ENCODE measurements at places on chromosomes 2 and 18.

DNA sequence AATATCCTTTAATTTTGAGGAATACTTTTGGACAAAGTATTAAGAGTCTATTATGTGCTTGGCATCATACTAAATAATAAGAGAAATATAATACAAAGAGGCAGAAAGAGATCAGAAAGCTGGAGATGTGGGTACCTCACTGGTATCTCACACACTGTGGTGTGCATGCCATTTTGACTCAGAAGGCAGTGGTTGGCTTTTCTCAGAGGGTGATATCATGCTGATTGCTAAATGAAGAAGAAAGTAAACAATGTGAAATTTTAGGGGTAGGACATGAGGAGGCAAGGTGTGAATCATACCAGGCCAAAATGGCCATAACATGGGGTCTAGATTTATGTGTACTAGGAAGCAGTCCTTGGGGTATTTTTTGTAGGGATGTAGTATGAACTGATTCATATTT is 16.6 kb upstream of the SPOPL start:
- peak; percentile 13 for DNase-seq

GRCh38 chr2:108541451-108541850 is 7.2 kb downstream of the LIMS1 start:
- DNase-seq: no peak

DNA sequence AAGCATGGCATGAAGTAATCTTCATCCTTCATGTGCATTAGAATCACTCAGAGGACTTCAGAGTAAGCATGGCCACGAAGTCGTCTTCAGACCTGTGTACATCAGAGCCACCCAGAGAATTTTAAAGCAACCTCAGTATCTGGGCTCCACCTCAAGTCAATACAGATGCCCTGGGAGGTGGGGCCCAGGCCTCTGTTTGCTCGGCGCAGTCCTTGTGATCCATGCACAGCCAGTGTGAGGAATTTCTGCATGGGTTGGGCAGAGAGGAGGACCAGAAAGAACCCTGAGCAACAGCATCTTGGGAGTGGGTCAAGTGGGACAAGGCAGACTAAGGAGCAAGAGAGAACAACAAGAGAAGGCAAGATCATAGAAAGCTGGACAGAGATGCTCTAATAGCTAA is 220.4 kb upstream of the TMEM200C start:
- DNase-seq: no peak

DNA sequence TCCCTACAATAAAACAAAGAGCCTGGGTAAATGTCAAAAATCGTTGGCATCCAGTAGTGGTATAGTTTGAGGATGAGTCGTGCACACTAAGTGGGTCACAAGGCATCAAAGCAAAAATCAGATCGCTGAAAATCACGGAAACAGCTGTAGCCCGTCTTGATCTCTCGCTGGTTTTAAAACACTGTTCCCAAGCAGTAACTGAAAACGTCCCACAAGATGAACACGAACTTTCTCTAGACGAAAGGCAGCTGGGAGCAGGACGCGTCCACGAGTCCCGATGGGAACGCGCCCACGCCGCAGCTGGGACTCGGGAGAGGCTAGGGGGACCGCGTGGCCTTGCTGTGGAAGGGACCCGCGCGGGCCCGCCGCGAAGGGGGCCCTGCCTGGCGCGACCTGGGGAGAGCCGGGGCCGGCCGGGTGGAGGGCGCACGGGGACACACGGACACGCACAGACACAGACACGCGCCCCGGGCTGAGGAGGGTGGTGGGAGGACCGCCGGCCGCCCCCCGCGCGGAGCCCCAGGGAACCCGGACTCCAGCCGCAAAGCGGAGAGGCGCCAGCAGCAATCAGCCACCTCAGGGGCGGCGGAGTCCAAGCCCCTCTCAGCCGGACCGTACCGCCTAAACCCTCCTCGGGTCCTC is 651 bp downstream of the STK17B start:
- DNase-seq: peak; percentile 45

DNA sequence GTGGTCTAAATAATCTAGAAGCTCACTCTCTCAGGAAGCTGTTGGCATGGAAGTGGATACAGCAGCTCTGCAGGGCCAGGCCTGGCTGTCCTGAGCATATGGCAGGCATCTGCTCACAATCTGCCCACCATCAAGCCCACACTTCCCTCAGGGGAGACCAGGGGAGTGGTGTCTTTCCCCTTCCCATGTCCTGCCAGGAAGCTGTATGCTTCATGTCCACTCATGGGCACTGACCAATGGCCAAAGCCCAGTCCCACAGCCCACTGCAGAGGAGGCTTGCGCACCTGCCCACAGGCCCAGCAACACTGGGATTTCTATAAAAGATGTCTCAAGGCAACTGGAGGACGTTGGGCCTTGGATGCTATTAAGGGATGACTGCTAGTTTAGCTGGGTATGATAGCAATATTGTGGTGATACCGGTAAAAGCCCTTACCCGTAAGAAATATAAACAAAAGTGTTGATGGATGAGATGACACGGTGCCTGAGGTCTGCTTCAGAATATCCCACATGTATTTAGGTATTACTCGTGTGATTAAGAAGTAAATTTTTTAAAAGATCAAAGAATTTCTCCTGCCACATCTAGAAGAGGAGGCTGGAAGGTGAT is 106.7 kb upstream of the CTDP1 start:
- no peak for DNase-seq

- no peak for DNase-seq
Measured at GRCh38 chr2:235860871-235861270, 307.3 kb downstream of the GBX2 start.

DNA sequence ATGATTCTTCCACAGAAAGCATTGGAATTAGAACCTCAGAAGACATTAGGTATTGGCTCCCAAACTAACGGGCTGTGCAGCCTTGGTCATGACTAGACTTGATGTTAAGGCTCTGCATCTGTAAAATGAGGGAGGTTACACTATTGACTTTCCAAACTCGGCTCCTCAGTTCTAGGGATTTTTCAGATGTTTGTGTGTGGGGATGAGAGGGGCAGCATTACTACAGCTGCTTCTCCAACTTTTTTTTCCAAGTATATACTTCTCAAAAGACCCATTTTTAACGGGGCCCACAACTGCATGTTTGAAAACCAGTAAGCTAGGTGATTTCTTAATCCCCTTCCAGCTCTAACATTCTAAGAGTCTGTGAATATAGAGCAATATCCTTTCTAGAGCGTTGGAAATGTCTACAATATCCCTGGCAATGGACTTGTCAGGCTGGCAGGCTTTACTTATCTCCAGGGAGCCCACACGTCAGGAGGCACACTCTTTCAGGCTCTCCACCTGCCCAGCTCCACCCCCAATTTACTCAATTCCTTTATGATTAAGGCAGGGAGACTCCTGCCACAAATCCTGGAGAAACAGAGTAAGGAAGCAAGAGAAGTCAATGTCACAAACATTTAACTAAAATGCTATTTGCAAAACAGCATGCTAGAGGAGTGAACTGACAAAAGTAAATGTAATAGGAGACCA is 844 bp upstream of the MPV17 start:
- no peak for DNase-seq

- DNase-seq: peak; percentile 20
Measured at GRCh38 chr2:234451852-234452625, 44.8 kb downstream of the ARL4C start.

DNA sequence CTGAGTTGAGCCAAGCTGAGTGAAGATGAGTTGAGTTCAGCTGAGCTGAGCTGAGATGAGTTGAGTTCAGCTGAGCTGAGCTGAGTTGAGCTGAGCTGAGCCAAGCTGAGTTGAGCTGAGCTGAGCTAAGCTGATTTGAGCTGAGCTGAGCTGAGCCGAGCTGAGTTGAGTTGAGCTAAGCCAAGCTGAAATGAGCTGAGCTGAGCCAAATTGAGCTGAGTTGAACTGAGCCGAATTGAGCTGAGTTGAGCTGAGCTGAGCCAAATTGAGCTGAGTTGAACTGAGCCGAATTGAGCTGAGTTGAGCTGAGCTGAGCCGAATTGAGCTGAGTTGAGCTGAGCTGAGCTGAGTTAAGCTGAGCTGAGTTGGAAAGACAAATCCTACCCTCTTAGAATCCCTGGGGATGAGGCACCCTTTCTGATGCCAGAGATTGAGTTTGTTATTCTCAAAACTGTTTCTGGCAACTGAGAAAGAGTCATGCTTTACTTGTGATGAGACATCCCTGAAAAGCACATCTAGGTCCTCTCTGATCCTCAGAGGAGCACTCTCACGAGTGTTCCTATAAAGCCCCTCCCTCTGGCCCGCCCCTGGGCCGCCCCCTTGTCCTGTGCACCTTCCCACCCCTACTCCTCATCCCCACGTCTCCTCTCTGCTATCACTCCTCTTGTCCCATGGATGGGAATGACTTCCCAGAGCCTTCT is 116.5 kb downstream of the MCFD2 start:
- no peak for DNase-seq

GRCh38 chr2:149055751-149056150 is 17.3 kb downstream of the LYPD6B start:
- peak; percentile 35 for DNase-seq

- no peak for DNase-seq
Measured at GRCh38 chr18:48833701-48834412, 116.9 kb downstream of the SMAD7 start.

- no peak for DNase-seq
Measured at GRCh38 chr2:151258121-151258520, 3.5 kb downstream of the RBM43 start.

DNA sequence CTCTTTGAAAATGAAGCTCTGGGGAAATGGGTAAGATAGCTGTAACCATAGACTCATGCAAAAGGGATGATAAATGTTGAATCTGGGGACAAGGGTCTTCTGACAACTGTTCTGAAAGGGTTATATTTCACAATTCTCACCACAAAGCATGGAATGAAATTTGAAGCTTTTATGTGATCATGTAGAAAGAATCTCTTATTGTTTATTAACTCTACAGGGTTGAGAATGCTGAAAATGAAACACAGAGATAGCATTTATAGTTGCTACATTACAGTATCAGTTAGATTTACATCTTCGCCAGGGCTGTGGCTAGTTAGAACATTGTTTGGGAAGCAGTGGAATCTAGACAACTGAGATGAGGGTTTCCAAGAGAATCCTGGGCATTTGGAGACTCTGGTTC is 97.4 kb upstream of the LHCGR start:
- DNase-seq: no peak

DNA sequence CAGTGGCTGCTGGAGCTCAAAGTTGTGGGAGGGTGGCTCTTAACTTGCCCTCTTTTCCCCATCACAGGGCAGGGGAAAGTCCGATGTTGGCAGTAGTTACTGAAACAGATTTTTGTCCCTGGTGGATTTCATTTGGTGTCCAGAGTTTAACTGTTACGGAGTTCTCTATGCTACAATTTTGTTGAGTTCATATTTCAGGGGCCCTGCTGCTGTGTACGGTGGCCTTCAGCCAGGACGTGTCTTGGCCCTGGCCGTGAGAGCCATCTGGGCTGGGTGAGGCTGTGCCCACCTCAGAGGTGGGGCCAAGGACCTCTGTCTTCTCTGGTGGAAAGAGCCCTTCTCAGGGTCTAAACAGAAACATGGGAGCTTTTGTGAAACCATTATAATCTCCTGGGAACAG is 67.4 kb downstream of the SH3YL1 start:
- DNase-seq: no peak

DNA sequence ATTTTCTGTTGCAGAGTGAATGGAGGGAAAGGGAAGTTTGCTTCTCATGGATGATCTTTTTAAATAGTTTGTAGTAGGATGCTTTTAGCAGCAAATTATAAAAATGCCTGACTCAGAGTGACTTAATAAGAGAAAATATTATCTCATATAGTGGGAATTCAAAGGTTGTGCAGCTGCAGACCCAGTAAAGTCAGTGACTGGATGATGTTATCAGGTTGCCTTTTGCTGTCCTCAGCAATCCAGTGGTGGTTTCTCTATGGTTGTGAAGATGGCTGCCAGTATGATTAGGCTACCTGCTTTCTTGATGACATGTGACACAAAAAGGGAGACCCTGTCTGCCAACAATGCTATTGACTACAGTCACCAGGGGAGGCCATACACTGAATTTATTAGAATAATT is 184.8 kb downstream of the DIS3L2 start:
- DNase-seq: no peak

DNA sequence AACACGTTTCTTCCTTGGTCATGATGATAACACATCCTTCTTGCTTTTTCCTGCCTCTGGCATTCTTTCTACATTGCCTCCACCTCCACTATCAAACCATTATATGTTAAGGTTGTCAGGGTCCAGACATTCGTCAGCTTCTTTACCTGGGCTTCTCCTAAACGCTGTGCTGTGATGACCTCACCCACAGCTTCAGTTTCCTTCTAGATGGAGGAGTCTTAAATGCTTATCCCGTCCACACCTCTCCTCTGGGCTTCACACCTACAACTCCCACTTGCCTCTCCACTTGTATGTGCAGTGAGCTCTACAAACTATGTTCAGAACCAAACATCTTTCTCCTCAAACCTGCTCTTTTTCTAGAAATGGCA is 666 bp upstream of the STAT1 start:
- no peak for DNase-seq

GRCh38 chr18:3901811-3902210 is 451.8 kb downstream of the TGIF1 start:
- DNase-seq: peak; percentile 27

- peak; percentile 33 for DNase-seq
Measured at GRCh38 chr2:33494155-33494779, 17.8 kb downstream of the RASGRP3 start.
